ENCODE measurements at places on chromosomes 3 and 15. TPM values are rescaled to one million over a fixed set of nuclear protein-coding genes. Genes with fewer than 3 reads are reported as not detected.

ISL2 gene
- total RNA-seq: 0.86 TPM

- no peak overlapping the region for H3K4me3 ChIP-seq
- H3K27ac ChIP-seq: no peak overlapping the region
- peak; percentile 89 for DNase-seq
- H3K4me1 ChIP-seq: no peaks in the 10 kb centered on the region
Observed at GRCh38 chr3:118628704-118629341, 405.8 kb downstream of the IGSF11 start.

C15orf62 gene
- 0.58 TPM for total RNA-seq

DNA sequence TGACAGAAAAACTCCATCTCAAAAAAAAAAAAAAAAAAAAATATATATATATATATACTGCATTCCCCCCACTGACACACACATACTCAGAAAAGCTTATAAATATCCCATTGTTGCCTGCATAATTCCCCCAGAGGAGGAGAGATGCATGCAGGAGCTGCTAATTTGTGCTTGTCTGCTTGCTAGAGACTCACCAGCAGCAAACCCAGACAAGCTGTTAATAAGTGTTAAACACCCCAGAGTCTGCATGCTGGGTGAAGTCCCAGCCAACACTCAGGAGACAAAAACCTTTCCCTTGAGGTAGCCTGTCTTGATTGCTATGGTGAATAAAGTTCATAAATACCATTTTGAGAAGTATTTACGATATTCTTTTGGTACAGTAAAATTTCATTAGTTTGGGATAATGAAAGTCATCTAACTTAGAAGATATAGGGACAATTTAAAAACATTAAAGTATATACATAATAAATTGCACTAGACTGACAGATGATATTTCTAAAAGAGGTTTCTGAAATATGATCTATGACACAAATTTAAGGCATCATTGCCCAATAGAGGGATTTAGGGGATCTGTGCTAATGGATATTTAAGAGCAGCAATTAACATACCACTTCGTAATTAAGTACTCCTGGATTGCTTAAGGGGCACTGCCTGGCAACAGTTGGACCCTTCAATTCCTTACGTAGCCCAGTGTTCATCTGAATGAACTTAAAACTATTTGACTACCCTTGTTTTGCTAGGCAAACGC lies 400.0 kb upstream of the C2CD4B start:
- peaks cover 4% of the 10 kb centered on the region for H3K4me1 ChIP-seq
- DNase-seq: no peak
- H3K27ac ChIP-seq: no peak overlapping the region
- no peaks in the 10 kb centered on the region for H3K27me3 ChIP-seq

DNA sequence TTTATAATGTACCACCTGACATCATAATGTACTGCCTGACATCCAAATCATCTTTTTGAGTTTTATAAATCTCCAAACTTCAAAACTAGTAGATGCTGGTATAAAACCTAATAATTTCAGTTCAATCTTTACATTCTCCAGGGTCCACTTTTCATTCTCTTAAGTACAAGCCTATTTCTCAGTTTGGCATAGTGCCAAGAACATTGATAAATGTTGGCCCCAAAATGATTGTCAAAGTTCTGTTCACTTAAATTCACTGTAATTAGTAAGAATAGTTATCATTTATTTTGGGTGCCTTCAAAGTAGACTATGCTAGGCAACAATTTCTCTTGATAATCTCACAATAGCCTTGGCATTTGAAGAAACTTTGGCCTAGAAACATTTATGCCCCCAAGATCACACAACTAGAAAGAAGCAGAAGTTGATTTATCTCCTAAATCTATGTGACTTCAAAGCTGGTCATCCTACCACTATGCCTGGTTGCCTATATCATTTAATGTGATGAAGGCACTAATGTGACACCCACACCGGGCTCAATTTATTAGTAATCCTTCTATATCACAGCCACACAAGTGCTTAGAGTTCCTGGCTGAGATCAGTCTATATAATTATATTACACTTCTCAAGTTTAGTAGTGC lies 101.7 kb downstream of the ZNF609 start:
- no peaks in the 10 kb centered on the region for H3K27me3 ChIP-seq
- H3K4me3 ChIP-seq: no peak overlapping the region

DNA sequence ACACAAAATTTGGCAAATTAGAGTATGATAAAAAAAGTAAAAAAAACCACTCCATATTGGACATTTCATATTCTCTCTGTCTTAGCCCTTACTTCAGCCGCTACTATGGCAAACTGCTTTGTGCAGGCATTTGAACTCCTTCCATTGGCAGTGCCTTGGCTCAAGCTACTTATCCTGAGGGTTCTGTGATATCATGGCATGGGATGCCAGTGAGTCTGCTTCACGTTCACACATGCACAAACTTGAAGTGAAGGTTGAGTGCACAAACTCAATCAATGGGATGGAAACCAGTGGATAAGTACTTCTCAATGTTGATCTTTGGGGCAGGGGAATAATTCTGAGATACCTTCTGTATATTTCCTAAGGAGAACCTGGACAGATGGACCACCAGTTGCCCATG lies 117.2 kb downstream of the IL20RB start:
- H3K27me3 ChIP-seq: no peaks in the 10 kb centered on the region
- H3K4me1 ChIP-seq: no peaks in the 10 kb centered on the region
- H3K27ac ChIP-seq: no peak overlapping the region
- no peak overlapping the region for H3K4me3 ChIP-seq
- no peak for DNase-seq

All from lung (tissue), 17 donors.